Kidney epithelial cell (primary cell): ENCODE measurements at places on chromosomes 2 and 18.

GRCh38 chr18:6355789-6356589 lies 58.7 kb downstream of the L3MBTL4 start:
- DNase-seq: peak; percentile 51

DNA sequence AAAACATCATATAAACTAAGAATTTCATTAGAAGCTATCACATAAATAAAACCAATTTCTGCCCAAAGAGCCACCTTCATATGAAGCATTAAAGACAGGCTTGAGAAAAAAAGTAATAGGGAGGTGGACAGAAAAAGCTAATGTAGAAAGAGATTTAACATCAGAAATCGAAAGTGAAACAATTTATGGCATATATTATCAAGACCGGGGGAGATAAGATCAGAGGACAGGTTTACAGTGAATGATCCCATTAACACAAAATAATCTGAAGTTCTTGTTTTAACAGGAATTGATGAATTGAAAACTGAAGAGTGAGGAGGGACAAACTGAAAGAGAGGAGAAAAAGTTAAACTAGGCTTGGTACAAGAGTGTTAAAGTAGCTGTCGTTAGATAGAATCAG lies 786.3 kb upstream of the FSHR start:
- DNase-seq: no peak

GRCh38 chr2:212276813-212277212 lies 261.8 kb downstream of the ERBB4 start:
- no peak for DNase-seq

DNA sequence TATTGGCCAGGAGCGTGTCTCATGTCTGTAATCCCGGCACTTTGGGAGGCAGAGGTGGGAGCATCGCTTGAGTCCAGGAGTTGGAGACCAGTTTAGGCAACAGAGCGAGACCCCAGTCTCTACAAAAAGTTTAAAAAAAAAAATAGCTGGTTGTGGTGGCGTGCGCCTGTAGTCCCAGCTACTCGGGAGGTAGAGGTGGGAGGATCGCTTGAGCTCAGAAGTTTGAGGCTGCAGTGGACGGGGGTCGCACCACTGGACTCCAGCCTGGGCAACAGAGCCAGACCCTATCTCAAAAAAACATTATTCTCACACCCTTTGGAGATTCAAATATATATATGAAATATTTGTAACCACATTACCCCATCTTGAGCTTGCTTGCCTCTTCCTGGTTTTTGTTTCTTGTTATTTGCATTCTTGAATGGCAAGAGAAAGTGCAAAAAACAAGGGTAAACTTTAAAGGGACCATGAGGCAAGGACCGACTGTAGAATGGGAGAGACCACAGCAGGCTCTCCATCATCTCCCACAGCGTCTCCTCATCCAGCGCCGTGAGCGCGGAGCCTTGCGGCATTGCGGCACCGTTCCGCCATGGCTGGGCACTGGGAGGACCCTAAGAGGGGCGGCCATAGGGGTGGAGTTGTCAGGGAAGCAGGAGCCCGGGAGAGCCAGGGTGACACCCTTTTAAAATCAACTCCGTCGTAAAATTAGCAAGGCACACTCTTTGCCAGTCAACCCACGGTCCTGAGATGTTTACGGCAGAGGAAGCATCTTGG lies 1.4 kb downstream of the ELP2 start:
- DNase-seq: no peak
